ENCODE measurements at places on chromosomes 12 and 14.

DNA sequence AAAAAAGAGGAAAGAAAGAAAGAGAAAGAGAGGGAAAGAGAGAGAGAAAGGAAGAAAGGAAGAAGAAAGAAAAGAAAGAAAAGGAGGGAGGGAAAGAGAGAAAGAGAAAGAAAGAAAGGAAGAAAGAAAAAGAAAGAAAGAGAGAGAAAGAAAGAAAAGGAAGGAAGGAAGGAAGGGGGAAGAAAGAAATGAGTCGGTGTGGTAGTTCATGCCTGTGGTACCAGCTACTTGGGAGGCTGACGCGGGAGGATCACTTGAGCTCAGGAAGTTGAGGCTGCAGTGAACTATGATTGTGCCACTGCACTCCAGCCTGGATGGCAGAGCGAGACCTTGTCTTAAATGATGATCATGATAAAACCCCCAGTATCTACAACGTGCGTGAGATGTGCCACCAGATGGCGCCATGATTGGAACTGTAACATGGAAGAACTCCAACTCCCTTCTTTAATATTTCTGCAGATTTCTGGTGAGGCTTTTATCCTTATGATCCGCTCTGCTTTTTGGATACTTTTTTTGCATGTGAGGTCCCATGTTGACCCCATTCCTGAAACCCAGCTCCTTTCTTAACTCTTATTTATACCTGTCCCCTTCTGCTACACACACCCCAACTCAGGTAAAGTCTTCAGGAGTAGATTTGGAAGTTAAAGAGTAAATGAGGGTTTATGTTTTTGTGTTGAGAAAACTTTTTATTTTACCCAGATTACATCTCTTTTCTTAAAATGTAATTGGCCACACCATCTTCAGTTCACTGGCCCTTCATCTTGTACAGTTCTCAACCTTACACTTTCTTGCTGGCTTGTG lies 25.6 kb downstream of the RNASE10 start:
- DNase-seq, result no peak

GRCh38 chr12:28107679-28108078 lies 82.6 kb upstream of the CCDC91 start:
- no peak for DNase-seq

DNA sequence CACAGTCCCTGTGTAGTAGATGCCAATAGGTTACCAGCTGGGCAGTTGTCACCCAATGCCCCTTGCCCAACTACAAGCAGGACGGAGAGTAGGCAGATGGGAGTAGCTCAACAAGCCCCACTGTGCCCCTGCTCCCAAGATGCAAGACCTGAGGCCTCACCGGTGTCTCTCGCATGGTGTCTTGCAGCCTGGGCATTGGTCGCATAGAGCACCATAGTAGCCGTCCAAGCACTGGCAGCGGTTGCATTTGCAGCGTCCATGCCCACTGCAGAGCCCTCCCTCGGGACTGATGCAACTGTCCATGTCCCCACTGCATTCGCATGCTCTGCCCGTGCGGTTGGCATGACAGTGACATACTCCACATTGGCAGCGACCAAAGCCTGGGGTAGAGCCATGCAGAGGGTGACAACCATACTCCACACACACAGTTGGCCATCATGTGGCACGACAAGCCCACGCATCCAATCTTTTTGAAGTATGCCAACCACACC lies 11.9 kb upstream of the CSAD start:
- DNase-seq, result no peak

DNA sequence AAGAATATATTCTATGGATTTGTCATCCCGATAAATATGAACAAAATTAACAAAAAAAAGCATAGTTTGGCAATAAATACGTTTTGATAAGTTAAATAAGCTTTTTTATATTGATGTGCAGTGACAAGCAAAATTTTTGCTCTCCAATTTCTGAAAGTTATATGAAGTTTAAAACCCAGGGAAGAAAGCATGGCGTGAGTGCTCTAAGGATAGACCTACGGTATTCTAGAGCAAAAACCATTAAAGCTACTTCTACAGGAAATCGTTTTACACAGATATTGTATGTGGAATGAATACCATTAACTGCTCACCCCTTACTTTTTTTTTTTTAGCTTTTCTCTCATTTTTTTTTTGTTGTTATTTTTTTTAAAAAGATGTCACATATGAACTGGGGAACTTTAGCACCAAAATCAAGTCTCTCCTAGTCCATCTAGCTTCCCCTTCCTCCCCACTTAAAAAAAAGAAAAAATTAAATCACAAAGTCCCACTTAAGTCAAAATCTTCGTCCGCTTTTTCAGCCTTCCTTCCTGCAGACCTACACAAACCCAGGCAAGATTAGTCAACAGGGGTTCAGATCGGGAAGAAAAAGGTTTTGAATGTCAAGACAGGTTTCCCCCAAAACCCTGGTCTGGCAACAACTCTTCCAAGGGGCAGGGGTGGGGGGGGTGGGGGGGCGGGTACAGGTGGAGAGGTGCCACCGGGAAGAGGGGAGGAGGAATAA lies 4.4 kb downstream of the ZFP36L1 start:
- DNase-seq, result no peak

DNA sequence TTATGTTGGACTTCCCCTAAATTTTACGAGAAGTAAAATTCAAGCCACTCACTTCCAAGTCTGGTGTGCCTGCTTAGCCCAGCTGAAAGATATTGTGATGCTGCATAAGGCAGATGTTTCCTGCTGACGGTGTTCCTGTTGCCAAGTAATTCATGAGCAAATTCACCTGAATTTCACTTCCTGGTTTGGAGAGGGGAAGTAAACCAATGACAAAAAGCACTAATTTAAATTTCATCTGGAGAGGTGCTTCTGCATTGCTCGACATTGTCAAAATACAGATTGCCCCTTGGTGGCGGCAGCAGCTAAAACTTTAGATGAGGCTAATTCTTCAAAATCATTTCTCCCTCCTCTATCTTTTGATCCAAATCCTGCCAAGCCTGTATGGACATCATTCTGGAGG lies 281.1 kb downstream of the AACS start:
- no peak for DNase-seq

GRCh38 chr14:37592482-37593408 lies 2.3 kb downstream of the FOXA1 start:
- DNase-seq, result no peak

GRCh38 chr14:29222671-29223268 lies 456.2 kb downstream of the FOXG1 start:
- no peak for DNase-seq

DNA sequence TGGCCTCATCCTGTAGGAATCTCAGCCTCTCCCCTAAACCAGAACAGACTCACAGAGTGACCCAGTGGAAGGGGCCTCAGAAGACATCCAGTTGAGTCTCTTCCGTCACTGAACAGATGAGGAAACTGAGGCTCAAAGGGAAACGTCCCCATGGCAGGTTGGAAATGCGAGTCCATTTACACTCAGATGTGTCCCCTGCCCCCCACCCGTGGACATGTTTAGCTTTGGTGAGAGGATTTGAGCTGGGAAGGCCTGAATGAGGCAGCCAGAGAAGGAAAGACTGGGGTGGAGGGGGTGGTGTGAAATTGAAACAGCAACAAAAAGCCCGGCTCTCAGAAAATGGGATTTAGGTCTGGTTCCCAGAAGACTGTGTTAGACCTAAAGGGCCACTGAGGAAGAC lies 1.7 kb downstream of the FAIM2 start:
- DNase-seq, result no peak

GRCh38 chr14:32667791-32668190 lies 270.9 kb upstream of the NPAS3 start:
- DNase-seq, result no peak

DNA sequence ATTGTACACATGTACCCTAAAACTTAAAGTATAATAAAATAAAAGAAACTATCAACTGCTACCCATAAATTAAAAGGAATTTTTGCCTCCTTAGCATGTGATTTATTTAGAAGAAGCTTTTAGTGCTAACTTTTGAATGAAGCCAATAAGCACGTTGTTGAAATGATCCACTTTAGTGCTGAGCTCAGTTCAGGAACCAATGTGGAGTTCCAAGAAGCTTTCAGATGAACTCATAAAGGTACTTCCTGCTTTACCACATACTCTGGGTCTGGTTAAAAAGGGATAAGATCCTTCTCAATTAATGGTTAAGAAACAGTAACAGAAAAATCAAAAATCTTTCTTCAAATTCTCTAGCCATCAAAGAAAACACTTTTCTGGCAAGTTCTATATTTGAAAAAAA lies 39.4 kb downstream of the TMTC1 start:
- DNase-seq, result no peak

DNA sequence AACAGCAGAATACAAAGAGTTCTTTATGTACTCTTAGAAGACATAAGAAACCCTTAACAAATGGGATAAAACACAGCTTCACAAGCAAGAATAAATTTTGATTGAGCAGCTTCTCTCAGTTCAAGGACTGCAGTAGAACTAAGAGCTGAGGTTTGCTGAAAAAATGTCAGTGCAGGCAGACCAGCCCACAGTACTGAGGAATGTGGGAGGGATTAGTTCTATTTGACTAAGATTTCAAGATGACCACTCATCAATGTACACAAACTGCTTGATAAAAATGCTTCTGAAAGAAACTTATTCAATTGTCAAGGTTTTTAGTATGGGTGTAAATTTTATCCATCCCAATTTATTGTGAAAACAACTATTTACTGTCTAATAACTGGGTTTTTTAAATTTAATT lies 138.4 kb downstream of the SEC23A start:
- DNase-seq, result no peak

DNA sequence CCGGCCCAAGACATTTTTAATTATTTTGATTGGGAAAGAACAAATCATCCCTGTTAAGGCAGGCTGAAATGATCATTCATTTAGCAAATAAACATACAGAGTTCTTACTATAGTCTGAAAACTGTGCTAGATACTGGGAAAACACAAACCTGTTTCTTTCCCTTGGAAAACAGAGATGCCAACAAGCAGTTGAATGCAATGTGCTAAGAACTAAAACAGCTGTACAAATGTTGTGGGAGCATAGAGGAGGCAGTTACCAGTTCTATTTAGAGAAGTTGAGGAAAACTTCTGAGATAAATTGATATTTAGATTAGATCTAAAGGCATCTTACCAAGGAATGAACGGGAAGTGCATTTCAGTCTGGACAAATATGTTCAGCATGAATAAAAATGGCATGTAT lies 3.2 kb upstream of the NECAP1 start:
- DNase-seq, result no peak

GRCh38 chr12:56590237-56590830 lies 39.8 kb downstream of the BAZ2A start:
- DNase-seq, result no peak

GRCh38 chr12:77995436-77996167 lies 164.9 kb downstream of the NAV3 start:
- no peak for DNase-seq

DNA sequence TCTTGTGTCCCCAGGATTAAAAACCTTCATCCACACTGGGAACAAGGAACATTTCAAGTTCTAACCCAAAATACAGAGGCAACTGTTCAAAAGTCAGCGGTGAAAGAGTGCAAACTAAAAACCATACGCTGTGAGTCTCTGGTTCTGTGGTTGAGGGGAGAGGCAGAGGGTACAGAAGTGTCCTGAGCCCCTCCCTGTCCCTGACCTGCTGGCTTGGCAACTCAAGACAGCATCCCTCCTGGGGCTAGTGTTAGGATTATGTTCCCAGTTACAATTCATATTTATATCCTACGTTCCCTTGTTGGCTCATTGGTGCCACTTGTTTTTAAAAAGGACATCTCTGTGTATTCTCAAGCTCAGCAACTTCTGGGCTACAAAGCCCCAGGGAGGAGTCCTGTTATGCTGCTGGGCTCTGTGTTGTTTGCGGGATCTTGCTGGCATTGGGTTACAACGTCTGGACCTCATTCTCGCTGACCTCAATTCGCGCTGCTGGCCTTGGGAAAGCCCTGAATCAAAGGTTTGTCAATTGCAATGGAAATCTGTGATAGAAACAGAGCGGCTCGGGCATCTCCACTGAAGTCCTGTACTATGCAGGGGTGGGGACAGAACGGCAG lies 420.8 kb downstream of the FUT8 start:
- no peak for DNase-seq

- no peak for DNase-seq
Observed at GRCh38 chr12:123278101-123278627, 6.5 kb upstream of the CDK2AP1 start.

DNA sequence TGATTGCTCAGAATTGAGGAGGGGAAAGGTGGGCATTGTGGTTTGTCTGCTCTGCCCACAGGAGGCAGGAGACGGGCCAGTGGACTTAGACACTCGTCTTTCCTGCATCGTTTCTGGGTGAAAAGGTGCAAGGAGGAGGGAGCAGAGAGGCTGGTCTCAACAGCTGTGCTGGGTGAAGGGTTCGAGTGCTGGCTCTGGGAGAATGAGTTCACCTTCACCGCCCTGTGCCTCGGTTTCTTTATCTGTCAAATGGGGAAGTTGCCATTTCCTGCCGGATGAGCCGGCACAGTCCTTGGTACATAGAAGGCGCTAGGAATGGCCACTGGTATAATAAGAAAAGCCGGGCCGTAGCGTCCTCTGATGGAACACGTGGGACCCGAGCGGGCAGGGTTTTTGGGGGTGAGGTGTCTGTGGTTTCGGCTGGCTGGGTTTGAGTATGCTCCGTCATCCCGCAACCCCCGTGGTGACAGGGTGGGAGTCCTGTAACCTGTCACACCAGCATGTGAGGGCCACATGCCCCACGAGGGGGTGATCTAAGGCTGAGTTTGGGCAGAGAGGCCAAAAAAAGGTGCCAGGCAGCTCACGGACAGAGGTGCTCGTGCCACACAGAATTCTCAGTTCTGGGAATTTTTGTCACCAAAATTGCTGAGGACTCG lies 7.3 kb downstream of the BCL7A start:
- DNase-seq, result no peak

GRCh38 chr12:67356380-67356774 lies 87.2 kb downstream of the CAND1 start:
- DNase-seq, result no peak

GRCh38 chr12:25491396-25492325 lies 61.4 kb downstream of the LMNTD1 start:
- no peak for DNase-seq

DNA sequence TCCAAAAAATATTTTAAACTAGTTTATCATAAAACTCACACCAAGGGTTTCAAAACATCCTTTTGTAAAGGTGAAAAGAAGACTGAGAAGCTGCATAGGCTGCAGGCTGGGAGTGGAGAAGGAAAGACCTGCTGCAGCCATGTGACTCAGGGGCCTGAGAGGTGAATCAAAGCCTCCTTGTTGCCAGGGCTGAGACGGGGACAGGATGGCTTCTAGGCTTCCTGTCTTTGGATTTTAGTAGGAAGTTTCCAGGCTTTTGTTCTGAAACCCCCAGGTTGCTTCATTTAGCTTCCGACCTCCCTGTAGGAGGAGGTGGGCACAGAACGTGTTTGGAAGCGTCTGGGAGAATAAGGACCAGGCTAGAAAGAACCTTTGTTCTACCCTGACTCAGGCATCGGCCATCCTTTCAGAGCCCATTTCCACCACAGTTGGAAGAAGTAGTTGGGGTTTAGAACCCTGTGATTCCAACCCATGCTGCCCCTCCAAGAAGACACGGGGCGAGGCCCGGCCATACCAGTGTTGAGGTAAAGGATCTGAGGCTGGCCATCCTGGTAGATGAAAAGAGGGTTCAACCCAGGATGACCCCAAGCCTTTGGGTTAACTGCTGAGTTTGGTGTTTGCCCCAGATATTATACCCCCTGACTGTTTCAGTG lies 122.4 kb downstream of the SLC25A47 start:
- no peak for DNase-seq

Measured in amygdala (tissue), 56 donors.